ENCODE measurements at places on chromosomes 4 and X.

GRCh38 chr4:78292341-78292740 lies 235.2 kb downstream of the FRAS1 start:
- DNase-seq, result no peak

DNA sequence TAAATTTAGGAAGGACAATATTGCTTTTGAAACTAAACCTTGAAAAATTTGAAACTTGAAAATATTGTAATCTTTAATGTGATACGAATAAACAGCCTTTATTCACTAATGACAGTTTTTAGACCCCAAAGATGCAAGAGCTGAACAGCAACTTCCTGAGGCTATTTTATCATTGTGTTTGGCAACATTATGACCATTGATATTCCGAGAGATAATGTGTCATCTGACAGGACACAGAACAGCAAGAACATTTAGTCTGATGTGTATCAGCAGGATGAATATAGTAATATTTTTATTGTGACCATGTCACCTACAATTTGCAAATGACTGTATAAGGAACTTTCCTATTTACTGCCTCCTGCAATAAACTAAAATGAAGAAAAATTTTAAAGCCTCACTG lies 316.0 kb downstream of the ADAM29 start:
- DNase-seq, result no peak

DNA sequence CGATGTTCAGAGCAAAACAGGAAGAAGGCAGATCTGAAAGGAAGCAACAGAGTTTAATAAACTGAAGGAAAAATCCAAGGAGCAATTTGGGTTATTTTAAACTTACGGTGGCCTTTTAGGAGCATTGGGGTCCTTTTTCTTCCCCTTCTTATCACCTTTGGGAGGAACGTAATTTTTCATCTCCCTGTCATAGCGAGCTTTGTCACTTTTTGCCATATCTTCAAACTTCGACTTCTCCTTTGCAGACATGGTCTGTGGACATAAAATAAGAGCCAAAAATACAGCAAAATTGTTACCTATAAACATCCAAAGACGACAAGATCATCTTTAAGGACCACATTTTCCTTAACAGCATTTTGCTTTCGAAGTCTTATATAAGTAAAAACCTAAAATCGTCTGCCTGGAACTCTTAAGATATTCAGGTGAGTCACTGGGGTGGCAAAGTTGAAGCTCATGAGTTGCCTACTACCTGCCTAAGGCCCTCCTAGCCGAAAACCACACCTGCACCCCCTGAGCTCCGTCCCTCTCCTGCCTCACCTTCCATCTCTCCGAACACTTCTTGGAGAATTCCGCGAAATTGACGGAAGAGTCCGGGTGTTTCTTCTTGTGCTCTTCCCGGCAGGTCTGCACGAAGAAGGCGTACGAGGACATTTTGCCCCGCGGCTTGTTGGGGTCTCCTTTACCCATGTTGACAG lies 1.0 kb downstream of the HMGB2 start:
- peak; percentile 49 for DNase-seq

DNA sequence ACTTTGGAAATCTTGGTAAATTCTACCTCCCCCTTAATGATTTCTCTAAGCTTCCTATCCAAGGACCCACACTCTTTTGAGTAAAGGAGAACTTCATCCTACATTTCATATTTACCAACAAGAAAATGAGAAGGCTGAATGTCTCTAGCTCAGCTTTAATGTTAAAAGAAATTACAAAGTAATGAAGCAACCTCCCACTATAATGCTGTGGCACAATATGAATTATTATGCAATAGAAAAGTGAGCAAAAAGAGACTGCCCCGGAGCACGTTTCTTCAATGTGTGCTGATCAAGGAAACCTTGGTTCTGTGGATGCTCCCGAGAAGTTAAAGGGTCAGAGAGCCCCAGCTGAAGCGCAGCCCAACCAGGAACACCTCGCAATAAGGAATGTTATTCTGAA lies 9.1 kb upstream of the TBC1D1 start:
- no peak for DNase-seq

- no peak for DNase-seq
Observed at GRCh38 chrX:48989483-48989882, 12.6 kb downstream of the GRIPAP1 start.

GRCh38 chr4:165972747-165973146 lies 99.7 kb downstream of the TLL1 start:
- DNase-seq, result no peak

GRCh38 chrX:48864210-48864609 lies 28.8 kb upstream of the PCSK1N start:
- DNase-seq, result no peak

All from CD8-positive, alpha-beta memory T cell (primary cell).